CD4-positive, alpha-beta T cell (primary cell): ENCODE measurements at places on chromosomes 16 and 17.
A peak's percentile ranks its signal among the peaks of the same experiment; 100 is the strongest.

- DNase-seq: no peak
Measured at GRCh38 chr16:3479654-3480216, 15.6 kb downstream of the C16orf90 start.

GRCh38 chr17:33948309-33948708 is 306.8 kb upstream of the CCL2 start:
- DNase-seq: no peak

- no peak for DNase-seq
Measured at GRCh38 chr16:56841233-56841632, 23.8 kb upstream of the SLC12A3 start.

DNA sequence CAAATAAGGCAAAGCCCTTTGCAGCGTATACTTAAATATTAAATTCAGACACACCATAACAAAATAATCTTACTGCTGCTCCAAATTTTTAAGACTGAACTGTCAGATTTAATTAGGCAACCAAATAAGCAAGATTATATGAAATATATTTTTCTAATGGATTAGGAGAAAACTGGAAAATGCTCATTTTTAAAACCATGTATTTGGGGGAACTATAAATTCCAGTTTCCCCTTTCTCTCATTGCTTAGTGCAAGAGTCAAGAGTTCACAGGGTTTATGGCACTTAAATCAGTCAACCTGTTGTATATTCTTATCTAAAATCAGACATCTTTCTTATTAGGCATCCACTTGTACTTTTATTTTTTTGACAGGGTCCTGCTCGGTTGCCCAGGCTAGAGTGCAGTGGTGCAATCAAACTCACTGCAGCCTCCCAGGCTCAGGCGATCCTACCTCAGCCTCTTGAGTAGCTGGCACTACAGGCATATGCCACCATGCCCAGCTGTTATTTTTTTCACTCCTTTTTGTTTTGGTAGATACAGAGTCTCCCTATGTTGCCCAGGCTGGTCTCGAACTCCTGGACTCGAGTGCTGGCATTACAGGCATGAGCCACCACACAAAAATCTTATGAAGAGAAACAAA is 2.1 kb upstream of the KANSL1 start:
- DNase-seq: no peak

- DNase-seq: no peak
Measured at GRCh38 chr17:82399041-82399441, 19.1 kb upstream of the HEXD start.

- DNase-seq: no peak
Measured at GRCh38 chr17:7704601-7705268, at the start of gene EFNB3. Gene EFNB3 (plus strand): TSS chr17:7705202. CDS start chr17:7705599, 397 bp downstream.

GRCh38 chr16:6146874-6147425 is 1049.4 kb upstream of the EEF2KMT start:
- no peak for DNase-seq

GRCh38 chr17:1078831-1079561 is 82.1 kb downstream of the TIMM22 start:
- DNase-seq: no peak

DNA sequence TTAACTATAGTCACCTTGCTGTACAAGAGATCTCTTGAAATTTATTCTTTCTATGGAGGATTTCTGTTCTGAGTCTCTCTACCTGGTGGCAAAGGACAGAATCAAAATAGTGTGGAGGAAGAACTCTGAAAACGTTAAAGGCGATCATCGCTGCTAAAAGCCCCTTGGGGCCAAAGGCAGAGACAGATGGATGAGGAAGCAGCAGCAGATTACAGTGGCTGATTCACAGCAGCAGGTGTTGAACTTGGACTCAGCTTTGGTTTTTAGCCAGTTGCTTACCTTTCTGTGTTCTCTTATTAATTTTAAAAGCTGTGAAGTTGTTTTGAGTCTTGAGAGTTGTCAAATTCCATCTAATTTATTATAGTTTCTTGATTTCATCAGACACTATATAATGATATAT is 956.1 kb upstream of the GOT2 start:
- DNase-seq: no peak

DNA sequence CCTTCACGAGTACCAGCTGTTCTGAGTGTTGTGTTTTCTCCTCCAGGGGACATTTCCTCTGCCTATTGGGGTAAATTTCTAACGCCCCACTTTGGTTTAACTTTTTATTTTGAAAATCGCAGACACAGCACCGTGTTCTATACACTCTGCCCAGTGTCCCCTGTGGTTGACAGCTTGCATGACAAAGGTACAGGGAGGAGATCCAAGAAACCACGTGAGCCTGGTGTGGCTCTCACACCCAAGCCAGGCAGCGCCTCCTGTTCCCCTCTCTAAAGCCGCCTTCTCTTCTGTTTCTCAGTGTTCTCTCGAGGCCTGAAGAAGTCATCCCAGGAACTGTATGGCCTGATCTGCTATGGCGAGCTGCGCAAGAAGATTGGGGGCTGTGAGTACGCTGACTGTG is 25.4 kb downstream of the CRAMP1 start:
- no peak for DNase-seq

DNA sequence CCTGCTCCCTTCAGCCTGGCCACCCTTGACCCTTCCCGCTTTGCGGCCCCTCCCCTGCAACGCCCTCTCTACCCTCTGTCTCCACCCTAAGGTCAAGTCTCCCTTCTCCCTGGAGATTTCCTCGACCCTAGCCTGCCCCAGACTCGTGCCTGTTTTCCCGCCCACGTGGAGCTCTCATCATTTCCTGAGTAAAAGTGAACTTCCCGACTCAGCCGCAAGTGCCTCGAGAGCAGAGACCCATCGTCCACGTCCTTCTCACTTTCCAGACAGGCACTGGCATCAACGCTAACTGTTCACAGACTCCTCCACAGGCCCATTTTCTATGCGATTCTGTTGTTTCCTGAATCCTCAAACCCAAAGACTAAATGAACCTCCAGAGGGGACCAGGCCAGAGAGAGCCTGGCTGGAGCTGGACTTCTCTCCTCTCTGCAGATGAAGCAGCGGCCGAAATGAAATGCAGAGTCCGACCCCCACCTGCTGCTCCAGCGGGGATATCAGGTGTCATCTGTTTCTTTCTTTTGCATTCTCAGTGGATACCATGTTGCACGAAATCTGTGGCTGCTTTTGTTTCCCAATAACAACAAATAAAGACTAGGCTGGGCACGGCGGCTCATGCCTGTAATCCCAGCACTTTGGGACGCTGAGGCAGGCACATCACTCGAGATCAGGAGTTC is 52.5 kb downstream of the RTN4RL1 start:
- DNase-seq: no peak

DNA sequence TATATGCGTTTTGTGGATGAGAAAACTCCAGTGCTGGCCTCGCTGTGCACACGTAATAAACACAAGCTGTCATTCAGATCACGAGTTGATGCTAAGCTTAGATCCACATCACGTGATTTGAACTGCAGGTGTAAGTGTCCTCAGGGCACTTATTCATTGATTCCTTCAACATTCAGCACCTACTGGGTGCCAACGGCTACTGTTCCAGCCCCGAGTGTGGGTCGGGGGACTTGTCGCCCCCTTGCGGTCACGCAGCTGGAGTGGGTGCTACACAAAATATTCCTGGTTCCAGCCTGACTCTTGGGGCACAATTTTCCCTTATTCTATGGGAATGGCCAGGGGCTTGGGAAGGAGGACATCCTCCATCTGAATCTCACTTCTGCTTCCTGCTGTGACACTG is 29.9 kb upstream of the GINS2 start:
- no peak for DNase-seq

GRCh38 chr17:55237841-55238178 is 26.9 kb upstream of the HLF start:
- no peak for DNase-seq

- peak; percentile 49 for DNase-seq
Measured at GRCh38 chr16:31382485-31383161, 10.5 kb upstream of the ITGAD start.

DNA sequence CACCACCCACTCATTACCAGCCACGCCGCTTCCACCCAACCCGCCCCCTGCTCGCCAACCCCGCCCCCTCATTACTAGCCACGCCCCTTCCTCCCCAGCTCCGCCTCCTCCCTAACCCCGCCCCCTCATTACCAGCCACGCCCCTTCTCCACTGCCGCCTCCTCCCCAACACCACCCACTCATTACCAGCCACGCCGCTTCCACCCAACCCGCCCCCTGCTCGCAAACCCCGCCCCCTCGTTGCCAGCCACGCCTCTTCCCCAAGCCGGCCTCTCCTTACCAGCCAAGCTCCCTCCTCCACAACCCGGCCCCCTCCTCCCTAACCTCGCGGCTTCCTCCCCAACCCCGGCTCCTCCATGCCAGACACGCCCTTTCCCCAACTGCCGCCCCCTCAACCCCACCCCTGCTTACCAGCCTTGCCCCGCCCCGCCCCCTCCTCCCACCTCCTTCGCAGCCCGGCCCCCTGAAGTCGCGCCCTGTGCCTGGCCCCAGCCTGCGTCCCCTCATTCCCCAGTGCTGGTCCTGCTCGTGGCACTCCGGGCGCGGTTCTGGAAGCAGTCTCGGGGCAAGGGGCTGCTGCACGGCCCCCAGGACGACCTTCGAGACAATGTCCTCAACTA is 7.3 kb downstream of the SLC22A31 start:
- DNase-seq: peak; percentile 26
